ENCODE measurements at places on chromosomes 5 and 9. TPM values are rescaled to one million over a fixed set of nuclear protein-coding genes. Genes with fewer than 3 reads are reported as not detected.

Gene CDX1
- 540 TPM for total RNA-seq

Gene AK3
- total RNA-seq: 121 TPM

Gene DNAJB5
- total RNA-seq: 6.6 TPM

Gene LCN9
- total RNA-seq: not detected

Gene GPBP1
- 95.1 TPM for total RNA-seq

Gene PCDHGC4
- total RNA-seq: 2.6 TPM

Gene ERP44
- total RNA-seq: 18.7 TPM

Gene PCA3
- total RNA-seq: not detected

Gene NAIF1
- total RNA-seq: 12.9 TPM

Gene SLC34A1
- not detected for total RNA-seq

Gene IQGAP2
- total RNA-seq: 75.4 TPM

Gene KLF4
- 482 TPM for total RNA-seq

Gene MSX2
- total RNA-seq: not detected

Gene KCNV2
- total RNA-seq: not detected

Gene NR5A1
- not detected for total RNA-seq

Gene CATSPER3
- 1.1 TPM for total RNA-seq

- no peaks in the 10 kb centered on the region for H3K27me3 ChIP-seq
- no peak for DNase-seq
- no peaks in the 10 kb centered on the region for H3K36me3 ChIP-seq
- H3K4me1 ChIP-seq: no peaks in the 10 kb centered on the region
- no peak overlapping the region for H3K4me3 ChIP-seq
- no peak overlapping the region for H3K27ac ChIP-seq
Measured at GRCh38 chr9:100455470-100455869, 17.5 kb upstream of the TMEFF1 start.

- DNase-seq: no peak
- H3K27me3 ChIP-seq: no peaks in the 10 kb centered on the region
- H3K36me3 ChIP-seq: no peaks in the 10 kb centered on the region
- no peak overlapping the region for H3K4me3 ChIP-seq
- H3K27ac ChIP-seq: no peak overlapping the region
- no peaks in the 10 kb centered on the region for H3K4me1 ChIP-seq
Measured at GRCh38 chr9:85004818-85005413, 335.4 kb downstream of the NTRK2 start.

GRCh38 chr9:79759460-79759859 is 187.7 kb downstream of the TLE4 start:
- H3K27ac ChIP-seq: no peak overlapping the region
- no peaks in the 10 kb centered on the region for H3K27me3 ChIP-seq
- H3K4me1 ChIP-seq: no peaks in the 10 kb centered on the region
- no peak overlapping the region for H3K4me3 ChIP-seq
- DNase-seq: no peak
- no peaks in the 10 kb centered on the region for H3K36me3 ChIP-seq

GRCh38 chr5:172788771-172789686 is 18.0 kb upstream of the DUSP1 start:
- no peaks in the 10 kb centered on the region for H3K36me3 ChIP-seq
- H3K4me1 ChIP-seq: peaks cover 22% of the 10 kb centered on the region
- DNase-seq: peak; percentile 73
- H3K4me3 ChIP-seq: no peak overlapping the region
- H3K27me3 ChIP-seq: no peaks in the 10 kb centered on the region
- H3K27ac ChIP-seq: peak overlapping the region; percentile 78

DNA sequence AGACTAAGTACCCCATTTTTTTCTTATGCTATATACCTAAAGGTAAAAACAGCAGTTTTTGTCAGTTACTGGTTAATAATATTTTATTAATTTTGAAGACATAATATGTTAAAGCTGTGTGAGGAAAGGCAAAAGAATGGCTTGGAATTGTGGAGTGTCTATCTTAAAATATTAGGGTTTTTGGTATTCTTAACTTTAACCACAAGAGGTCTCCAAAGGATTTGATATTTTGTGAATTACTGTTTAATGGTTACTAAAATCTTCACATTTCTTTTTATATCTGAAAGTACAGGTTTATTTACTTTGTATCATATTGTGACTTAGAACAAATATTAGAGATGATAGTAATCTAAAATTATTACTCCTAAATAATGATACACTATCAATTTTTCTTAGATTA is 32.0 kb upstream of the DHFR start:
- no peak for DNase-seq
- no peaks in the 10 kb centered on the region for H3K27me3 ChIP-seq
- H3K4me3 ChIP-seq: no peak overlapping the region
- no peaks in the 10 kb centered on the region for H3K36me3 ChIP-seq
- no peaks in the 10 kb centered on the region for H3K4me1 ChIP-seq

DNA sequence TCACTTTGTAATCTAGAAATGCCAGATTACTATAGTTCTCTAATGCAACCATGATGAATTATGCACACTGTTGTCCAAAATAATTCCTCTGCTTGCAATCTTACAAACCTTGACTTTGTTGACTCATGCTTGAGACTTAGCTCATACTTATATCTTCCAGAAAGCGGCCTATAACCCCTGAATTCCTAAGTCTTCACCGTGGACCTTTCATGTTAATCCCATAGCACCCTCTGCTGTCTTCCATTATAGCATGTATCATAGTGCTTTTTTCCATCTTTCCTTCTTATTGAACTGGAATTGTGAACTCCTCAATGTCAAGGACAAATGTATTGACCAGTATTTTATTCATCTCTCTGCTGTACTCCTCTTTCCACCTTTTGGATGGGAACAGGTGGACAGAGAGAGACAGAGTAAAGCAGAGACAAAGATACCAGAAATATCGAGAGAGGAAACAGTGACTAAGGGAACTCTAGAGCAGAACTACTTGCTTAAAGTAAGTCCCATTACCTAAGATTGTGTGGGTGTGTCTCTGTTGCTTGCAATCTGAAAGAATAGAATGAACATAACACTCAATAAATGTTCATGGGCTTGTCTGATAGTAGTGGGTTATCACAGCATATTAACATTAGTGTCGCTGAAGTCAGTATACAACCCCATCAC is 110.0 kb downstream of the LURAP1L start:
- DNase-seq: no peak
- no peaks in the 10 kb centered on the region for H3K27me3 ChIP-seq
- no peak overlapping the region for H3K27ac ChIP-seq
- H3K36me3 ChIP-seq: no peaks in the 10 kb centered on the region
- H3K4me3 ChIP-seq: no peak overlapping the region
- H3K4me1 ChIP-seq: peaks cover 8% of the 10 kb centered on the region

GRCh38 chr5:130715541-130715940 is 449.5 kb downstream of the HINT1 start:
- no peak overlapping the region for H3K27ac ChIP-seq
- no peak overlapping the region for H3K4me3 ChIP-seq
- DNase-seq: no peak
- no peaks in the 10 kb centered on the region for H3K4me1 ChIP-seq
- H3K36me3 ChIP-seq: no peaks in the 10 kb centered on the region
- H3K27me3 ChIP-seq: no peaks in the 10 kb centered on the region

DNA sequence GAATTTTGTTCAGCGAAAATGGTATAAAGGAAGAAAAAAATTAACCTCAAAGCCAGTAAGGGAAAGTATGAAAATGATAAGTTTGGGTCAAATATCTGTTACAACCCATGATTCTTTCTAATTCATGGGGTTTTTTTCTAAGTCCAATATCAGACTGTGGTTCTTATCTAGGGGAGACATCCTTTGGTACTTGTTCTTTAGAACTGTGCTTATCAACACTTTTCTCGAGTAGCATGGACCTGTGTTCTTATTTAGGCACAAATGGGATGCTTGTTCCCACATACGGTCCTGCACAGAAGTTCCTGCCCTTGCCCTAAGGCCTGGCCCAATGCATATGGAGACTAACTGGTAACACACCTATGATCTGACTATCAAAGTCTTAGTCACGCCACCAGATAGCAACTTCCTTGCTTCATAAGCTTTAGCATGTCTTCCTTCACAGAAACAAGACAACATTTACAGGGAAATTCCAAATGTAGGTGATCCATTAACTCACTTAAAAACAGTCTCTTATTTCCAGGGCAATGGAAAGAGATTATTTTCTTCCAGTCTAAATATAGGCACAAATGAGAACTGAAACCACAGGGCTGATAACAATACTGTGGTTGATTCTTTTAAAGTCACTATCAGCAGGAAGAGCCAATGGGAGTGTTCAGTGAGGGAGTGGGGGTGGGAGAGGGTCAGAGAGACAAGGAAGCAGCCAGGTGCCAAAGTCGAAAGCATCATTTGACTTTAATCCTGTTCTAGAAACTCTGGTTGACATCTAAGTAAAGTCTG is 268.8 kb upstream of the ANKRD55 start:
- H3K27ac ChIP-seq: no peak overlapping the region
- no peaks in the 10 kb centered on the region for H3K36me3 ChIP-seq
- H3K4me1 ChIP-seq: no peaks in the 10 kb centered on the region

GRCh38 chr9:84862810-84863287 is 193.3 kb downstream of the NTRK2 start:
- H3K36me3 ChIP-seq: no peaks in the 10 kb centered on the region
- no peaks in the 10 kb centered on the region for H3K4me1 ChIP-seq
- DNase-seq: no peak
- no peaks in the 10 kb centered on the region for H3K27me3 ChIP-seq
- H3K4me3 ChIP-seq: no peak overlapping the region

GRCh38 chr9:136944212-136944518 is 373 bp downstream of the FBXW5 start:
- H3K36me3 ChIP-seq: peaks cover 22% of the 10 kb centered on the region
- H3K4me1 ChIP-seq: peaks cover 7% of the 10 kb centered on the region

DNA sequence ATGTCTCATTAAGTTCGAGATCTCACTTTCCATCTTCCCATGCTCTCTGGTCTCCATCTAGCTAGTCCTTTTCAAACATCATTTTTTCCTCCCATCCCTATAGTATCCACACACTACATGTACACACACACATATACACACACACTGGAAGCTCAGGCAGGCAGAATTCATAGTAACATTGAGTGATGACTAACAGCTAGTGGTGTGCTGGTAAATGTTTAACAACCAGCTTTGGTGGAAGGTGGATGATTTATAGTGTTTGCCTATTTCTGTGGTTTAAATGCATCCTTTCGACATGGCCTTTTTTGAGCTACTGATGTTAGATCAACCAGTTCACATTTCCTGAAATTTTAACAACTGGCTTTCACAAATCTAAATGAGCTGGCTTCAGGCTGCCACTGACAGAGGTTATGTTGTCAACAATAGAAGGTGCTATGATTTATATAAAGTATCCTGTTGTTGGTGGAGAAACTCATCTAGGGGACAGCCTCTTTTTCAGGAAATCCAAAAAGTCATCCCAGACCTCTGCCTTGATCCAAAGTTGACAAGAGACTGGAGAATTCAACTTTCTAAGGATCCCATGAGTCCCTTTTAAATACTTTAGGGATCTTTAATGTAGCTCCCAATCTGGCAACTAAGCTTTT is 117.8 kb downstream of the CCDC192 start:
- no peaks in the 10 kb centered on the region for H3K36me3 ChIP-seq
- no peak for DNase-seq
- H3K27ac ChIP-seq: peak overlapping the region; percentile 25
- no peaks in the 10 kb centered on the region for H3K27me3 ChIP-seq
- H3K4me1 ChIP-seq: no peaks in the 10 kb centered on the region
- H3K4me3 ChIP-seq: no peak overlapping the region

DNA sequence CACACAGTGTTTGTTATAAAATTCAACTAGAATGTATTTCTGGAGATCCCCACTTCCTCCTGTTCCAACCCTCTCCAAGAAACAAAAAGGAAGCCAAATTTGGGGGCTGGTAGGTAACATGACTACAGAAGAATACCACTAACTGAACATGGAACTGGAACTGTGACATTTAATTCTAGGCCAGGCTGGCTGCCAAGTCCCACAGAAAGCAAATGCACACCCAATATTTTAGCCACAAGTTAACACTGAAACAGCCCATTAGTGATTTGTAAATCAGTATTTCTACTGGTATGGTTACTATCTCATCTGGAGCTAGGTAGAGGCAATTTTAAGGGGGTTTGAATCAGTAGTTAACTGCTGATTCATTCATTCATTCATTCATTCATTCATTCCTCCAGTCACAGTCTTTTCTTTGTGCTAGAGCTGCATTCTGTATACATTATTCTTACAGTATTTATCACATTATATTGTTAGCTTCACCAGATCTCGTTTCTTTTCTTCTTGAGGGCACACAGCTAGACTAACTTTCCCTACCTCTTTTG is 131.7 kb upstream of the GDNF start:
- no peaks in the 10 kb centered on the region for H3K27me3 ChIP-seq
- H3K36me3 ChIP-seq: no peaks in the 10 kb centered on the region
- DNase-seq: no peak
- H3K27ac ChIP-seq: no peak overlapping the region
- H3K4me3 ChIP-seq: no peak overlapping the region

- H3K4me3 ChIP-seq: no peak overlapping the region
- H3K27me3 ChIP-seq: no peaks in the 10 kb centered on the region
- H3K27ac ChIP-seq: no peak overlapping the region
- no peak for DNase-seq
Measured at GRCh38 chr9:106745876-106746275, 117.1 kb upstream of the ZNF462 start.

GRCh38 chr5:178192244-178192643 is 5.1 kb upstream of the GMCL2 start:
- DNase-seq: no peak
- no peaks in the 10 kb centered on the region for H3K4me1 ChIP-seq
- no peak overlapping the region for H3K27ac ChIP-seq
- H3K27me3 ChIP-seq: peaks cover 12% of the 10 kb centered on the region
- H3K36me3 ChIP-seq: no peaks in the 10 kb centered on the region
- no peak overlapping the region for H3K4me3 ChIP-seq

DNA sequence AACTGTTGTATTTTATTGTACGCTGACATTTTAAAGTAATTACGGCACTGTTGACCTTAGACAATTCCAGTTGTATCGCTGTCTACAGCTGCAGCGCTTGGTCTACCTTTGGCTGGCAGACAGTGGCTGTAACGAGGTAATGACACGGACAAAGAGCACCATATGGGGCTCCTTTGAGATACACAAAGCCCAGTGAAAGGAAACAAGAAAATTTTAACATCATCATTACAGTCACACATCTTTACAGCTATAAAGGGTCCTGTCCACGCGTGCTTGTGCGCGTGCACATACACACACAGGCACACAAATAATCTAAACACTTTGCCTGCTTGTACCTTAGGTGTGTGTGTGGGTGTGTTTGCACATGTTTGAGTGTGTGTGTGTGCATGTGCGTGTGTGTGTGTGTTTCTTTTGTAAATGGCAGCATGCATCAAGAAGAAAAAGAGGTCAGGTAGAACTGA is 946.0 kb downstream of the NR2F1-AS1 start:
- H3K4me1 ChIP-seq: no peaks in the 10 kb centered on the region
- no peak overlapping the region for H3K4me3 ChIP-seq
- DNase-seq: peak; percentile 7
- no peaks in the 10 kb centered on the region for H3K27me3 ChIP-seq
- no peak overlapping the region for H3K27ac ChIP-seq

- DNase-seq: no peak
- H3K27ac ChIP-seq: no peak overlapping the region
- no peak overlapping the region for H3K4me3 ChIP-seq
Measured at GRCh38 chr9:81473708-81474107, 215.6 kb downstream of the TLE1 start.

Measured in transverse colon (tissue), 4 donors.